Ecto neural progenitor cell (in vitro differentiated cells): ENCODE measurements at places on chromosomes 6 and 20.

GRCh38 chr20:63108247-63108646 is 101.5 kb upstream of the BHLHE23 start:
- no peak for DNase-seq

GRCh38 chr6:116424001-116424400 is 37.2 kb upstream of the CALHM6 start:
- DNase-seq = no peak

DNA sequence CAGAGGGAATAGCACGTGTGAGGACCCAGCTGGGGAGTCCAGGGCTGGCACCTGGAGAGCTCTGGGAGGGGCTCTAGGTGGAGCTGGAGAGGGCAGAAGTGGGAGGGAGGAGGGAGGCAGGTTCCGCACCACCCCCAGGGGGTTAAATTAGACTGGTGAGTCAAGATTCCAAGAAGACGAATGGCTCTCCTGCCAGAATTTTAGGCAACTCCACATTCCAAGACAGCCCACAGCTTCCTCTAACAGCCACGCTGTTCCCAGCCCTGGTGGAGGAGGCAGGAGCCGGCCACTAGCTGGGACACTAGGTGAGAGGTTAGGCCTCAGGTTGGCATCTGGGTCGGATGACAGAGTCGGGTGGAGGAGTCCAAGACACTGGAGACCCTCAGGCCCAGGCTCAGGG is 60.2 kb downstream of the TFAP2C start:
- DNase-seq = no peak

DNA sequence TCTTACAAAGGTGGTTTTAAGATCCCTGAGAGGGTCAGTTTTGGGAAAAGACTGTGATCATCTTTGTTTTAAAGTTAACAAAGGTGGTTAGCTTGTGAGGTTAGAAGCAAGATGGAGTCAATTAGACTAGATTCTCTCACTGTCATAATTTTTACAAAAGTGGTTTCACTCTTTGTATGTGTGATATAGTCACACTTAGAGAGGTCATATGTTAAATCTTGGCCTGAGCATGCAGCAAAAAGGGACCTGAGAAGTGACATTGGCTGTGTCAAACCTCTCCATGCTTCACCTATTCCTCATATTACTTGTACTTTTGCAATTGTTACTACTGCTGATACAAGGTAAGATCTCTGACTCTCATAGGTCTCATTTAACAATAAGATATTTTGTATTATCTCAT is 368.0 kb downstream of the TBC1D32 start:
- no peak for DNase-seq

GRCh38 chr6:90860822-90861601 is 274.1 kb upstream of the MAP3K7 start:
- no peak for DNase-seq

DNA sequence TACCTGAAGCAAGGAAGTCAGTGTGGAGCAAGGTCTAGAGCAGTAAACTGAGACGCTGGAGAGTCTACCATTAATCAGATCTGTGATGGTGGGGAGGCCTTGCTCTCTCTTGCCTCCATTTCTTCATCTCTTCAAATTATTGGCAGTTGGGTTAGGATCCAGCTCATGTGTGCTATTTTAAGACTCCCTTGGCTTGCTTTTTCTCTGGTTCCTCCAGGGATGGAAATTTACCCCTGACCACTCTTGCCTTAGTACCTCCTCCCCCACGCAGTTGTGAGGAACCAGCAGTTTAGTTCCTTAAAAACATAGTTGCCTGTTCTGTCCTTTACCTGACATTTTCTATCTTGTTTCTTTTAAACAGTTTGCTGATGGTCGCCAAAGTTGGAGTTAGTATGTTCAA is 7.4 kb downstream of the TMEM14C start:
- no peak for DNase-seq

DNA sequence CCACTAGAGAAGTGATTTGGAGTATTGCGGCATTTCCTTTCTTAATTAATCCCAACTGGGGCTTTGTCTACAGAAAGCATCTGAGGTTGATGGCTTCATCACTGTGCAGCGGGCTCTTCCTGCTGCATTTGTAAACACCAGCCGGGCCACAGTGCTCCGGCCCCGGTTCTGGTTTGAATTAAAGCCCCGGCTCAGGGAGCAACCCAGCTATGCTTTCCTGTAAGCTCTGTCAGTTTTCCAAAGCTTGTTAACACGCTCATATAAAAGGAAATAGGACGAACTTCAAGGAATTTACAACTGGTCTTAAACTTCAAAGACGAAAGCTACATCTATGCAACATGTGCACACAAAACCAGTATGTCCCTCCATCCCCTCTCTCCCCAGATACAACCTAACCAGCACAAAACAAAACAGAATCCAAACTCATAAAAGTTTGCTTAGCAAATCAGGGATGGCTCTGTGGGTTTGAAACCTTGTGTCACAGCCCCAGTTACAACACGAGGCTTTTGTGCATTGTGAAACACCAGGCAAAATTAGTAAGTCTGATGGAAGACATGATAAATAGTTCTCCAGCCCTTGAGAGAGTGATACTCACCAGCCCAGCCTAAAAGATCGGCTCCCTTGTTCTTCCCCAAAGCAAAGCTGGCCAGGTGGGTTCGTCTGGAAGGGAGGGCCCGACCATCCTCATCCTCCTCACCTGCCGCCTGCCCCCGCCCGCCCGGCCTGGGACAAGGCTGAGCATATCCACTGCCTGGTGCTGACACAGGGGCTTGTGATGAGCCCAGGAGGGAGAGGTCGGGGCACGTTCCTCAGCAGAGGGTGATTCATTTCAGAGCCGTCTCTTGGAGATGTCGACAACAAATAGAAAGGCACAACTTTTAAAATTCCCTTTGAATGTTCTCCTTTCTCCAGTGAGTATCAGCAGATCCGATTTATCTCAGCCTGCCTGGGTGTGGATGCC is 197.9 kb downstream of the TFAP2C start:
- DNase-seq = no peak

DNA sequence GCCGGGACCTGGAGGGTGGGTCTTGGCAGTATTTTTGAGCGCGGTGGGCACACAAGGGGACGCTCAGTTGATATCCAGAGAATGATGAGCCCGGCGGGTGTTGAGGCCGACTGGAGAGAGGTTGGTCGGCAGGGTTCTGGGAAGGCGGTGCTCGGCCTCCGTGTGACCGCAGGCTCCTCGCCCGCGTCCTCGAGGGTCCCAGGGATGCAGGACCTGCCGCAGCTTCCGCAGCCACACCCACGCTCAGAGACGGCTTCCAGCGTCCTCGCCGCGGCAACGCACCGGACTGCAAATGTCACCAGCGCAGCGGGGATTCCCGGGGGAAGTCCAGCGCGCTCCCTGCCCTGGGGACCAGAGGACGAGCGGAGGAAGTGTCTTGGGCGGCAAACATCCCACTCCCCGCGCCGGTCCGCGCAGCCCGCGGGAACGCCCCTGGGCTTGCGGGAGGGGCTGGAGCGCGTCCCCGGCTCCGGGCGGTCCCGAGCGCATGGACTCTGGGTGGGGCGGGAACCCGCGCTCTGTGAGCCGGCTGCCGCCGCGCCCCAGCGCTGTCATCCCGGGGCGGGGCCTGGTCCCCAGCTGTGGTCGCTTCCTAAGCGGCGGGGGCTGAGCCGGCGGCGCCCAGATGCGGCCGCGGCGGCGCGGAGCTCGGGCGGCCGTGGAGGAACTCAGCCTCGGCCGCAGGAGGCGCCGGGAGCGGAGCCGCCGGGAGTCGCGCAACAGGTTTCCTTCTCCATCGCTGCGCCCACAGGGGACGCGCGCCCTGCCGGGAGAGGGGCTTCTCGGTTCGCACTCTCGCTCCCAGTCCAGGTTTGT is at the start of gene STX11:
TSS of gene STX11 (plus strand) at position 624 of the 816 bp plus-strand sequence. CDS start 36,111 bp downstream, outside the sequence.
- peak; percentile 79 for DNase-seq
